Thoracic aorta (tissue), 2 donors: ENCODE measurements at places on chromosomes 13 and 19.
A peak's percentile ranks its signal among the peaks of the same experiment; 100 is the strongest.

DNA sequence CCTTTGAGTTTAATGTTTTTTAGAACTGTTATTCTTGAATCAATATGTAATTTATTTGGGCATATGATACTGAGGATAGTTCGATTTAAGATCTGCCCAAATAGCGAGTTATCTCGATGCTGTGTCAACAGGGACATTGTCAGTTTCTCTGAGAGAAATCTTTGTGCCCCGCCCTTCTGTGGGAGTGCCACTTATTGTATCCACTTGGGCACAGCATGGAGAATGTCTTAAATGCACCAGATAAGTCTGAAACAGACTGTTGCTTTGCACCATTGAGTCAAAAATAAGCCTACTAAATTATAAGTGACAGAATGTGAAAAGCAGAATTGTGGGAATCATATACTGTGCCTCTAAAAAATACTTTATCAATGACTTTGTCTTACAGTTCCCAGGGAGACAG, 45.6 kb downstream of the RNASEH2B start:
- DNase-seq = no peak

DNA sequence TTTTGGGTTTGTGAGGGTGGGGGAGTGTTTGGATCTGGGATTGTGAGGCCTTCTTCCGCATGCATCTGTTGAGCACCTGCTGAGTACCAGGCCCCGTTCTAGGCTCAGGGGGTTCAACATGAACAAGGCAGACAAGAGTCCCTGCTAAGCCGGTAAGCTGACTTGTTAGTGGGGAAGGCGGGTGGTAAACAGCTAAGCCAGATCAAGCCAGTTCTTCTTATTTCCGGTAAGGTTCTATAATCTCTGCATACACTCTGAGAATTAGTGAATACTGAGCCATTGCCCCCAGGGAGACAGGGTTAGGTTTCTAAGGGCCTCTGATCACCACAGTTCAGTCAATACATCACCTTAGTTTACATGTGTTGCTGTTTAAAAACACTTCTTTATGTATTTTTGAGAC, 9.9 kb upstream of the EHD2 start:
- DNase-seq = no peak

- DNase-seq = peak; percentile 33
Observed at GRCh38 chr13:24220086-24220703, 59.7 kb downstream of the SPATA13 start.

GRCh38 chr13:28282451-28282850, 144.1 kb downstream of the PAN3 start:
- DNase-seq = no peak

DNA sequence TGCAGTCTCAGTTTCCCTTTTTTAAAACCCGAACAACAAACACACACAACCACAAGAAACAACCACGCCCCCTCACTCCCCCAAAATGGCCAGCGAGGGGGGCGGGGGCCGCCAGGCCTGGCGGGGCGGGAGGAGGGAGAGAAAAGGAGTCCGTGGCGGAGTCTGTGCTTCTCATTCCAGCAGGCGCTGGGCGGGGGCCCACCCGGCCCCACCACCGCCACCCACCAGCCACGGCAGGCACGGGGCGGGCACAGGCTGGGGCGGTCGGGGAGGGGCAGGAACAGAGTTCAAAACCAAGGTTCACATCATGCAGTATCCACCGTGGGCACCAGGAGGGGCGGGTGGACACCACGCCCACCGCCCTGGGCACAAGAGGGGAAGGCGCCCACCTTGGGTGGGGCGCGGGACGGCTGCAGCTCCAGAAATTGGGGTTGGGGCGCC, 12.9 kb downstream of the DPF1 start:
- no peak for DNase-seq

GRCh38 chr13:88887045-88887662, 1216.0 kb downstream of the SLITRK5 start:
- DNase-seq = no peak
